ENCODE measurements at places on chromosomes 6 and 20.

DNA sequence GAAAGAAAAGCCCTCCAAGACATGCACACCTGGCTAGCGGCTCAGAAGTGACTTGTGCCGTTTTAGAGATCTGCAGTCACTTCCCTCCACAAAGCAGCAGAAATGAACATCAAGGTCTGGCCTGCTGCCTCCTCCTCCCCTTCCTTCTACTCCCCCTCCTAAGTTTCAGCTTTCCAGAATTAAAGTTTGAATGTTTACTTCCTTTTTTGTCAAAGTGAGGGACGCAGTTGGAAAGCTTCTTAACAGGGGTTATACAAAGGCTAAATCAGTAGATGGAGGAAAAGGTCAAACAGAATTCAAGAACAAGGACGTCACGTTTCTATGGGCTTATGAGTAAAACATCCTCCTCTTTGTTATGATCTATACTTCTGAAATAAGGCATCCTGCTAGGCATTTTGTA lies 227.7 kb downstream of the SLC35F1 start:
- DNase-seq = no peak

DNA sequence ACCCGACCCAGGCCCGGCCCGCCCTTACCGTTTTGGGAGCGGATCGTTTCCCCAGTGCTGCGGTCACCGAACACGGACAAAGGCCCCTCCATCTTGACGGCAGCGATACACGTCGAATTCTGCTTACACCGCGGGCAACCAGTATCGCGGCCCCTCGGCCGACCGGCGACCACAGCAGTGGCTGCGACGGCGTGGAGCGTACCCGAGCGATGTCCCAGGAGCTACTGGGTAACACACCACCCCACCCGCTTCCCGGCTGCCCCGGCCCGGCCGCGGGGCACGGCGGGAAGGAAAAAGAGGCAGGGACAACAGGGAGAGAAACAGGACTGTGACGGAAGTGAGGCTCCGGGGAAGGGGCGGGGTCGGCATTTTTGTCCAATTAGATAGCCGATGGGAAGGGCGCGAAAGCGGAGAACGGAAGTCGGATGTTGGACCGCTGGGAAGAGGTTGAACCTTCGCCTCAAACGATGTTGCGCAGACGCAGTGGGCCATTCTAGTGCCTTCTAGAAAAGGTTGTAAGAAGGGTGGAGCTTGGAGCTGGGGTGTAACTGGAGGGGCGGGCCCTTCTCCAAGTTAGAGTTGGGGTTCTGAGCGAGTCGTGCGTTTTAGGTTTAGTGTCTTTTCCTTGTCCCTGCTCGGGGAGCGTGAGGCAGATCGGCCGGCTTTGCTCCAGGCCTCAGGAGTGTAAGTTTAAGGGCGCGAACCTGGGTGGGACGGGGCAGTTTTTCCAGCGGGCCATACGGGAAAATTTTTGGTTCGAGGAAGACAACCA lies at the start of gene TCP1:
Gene TCP1 (minus strand): TSS at position 226 of the 772 bp plus-strand sequence. CDS start 134 bp downstream, at position 92.
- DNase-seq = peak; percentile 99

- DNase-seq = no peak
Observed at GRCh38 chr6:53432318-53433161, 83.8 kb upstream of the ELOVL5 start.

GRCh38 chr6:47076422-47077344 lies 34.6 kb upstream of the ADGRF1 start:
- DNase-seq = no peak

DNA sequence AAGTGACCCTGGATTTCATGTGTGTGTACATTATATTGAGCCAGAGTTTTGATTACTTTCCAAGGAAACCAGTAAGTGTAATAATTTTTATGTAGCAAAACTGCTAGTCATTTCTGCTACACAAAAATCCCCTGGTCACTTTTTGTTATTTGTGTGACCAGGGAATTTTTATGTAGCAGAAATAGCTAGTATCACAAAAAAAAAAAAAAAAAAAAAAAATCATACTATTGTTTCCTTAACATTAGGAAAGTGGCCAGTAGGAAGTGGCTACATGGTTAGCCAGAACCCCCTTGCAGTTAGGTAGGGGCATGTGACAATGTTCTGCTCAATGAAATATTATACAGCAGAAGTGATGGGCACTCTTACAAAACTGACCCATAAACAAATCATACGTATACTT lies 434.0 kb upstream of the BTBD3 start:
- no peak for DNase-seq

- DNase-seq = no peak
Observed at GRCh38 chr20:48791014-48791413, 36.8 kb downstream of the PREX1 start.

DNA sequence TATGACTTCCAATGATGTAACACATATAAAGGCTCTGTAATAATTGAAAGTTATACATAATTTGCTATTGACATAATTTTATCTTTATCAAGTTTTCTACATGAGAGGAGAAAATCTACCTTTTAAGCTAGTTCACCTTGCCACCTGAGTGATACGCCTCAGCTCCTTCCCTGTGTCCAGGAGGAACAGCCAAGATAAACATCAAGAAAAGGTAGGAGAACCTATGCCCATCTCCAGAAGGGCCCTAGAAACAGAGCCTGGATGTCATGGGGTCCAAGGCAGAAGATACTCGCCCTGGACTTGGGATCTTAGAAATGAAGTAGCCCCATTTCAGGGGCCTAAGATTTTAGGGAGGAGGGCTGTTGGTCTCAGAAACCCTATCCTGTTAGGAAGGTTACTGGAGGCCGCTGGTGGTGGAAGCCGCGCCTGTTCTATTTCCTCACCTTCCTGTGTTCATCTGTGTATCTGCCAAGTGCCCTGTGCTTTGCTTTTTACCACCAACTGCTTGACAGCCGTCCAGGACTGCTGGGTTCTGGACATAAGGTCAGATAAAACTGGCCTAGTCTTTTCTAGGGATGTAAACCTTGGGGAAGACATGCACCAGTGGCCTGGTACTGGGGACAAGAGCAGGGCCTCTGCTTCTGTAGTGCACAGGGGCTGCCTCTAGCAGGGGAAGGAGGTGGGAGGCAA lies 178.5 kb downstream of the ARID1B start:
- no peak for DNase-seq

DNA sequence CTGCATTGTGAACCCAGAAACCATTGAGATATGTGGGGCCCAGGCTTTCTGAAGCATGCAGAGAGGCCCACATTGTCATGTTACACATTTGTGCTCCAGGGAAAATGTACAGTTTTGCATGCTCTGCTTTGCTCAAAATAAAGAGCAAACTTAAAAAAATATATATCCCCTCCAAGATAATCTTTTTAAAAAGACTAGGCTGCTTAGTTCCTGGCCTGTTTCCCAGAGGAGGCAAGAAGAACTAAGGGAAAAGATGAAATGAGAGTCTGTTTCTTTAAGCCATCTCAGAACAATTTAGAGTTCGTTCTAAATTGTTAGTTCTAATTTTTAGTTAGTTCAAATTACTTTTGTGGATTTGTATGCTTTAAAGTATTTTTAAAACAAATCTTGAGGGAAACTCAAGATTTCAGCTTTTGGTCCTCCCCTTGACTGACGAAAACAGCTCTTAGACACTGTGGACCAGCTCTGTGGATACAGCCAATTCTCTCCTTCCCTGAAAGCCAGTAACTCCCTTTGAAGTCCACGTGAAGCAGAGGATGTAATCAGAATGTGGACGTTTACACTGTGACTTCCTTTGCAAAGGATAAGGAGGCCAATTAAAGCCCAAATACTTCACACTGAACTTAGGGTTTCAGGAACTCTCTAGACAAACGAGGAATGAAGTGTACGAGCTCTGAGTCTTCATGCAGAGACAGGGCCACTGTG lies 84.7 kb downstream of the CD164 start:
- no peak for DNase-seq

DNA sequence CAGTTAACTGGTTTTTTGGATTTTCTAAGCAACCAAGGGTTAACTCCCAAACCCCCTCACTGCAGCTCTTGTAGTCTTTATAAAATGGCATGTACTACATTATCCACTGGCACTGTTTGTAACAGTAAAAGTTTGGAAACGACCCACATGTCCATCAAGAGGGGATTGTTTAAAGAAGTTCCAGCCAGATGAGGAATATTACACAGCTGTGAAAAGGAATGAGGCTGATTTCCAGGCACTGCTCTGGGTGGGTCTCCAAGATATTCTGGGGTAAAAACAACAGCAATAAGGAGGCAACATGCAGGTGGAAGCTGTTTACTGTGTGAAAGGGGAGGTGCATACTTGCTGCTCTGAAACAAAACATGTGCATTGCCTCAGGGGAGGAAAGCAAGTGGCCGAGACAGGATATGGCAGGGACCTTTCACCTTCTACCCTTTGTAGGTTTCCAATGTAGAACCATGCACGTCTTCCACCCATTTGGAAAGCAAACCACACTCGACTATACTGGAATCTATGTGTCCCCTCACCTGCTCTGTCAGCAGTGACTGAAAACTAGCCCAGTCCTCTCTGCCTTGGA lies 51.9 kb downstream of the GRM4 start:
- DNase-seq = no peak

GRCh38 chr6:51660767-51661166 lies 426.6 kb downstream of the PKHD1 start:
- no peak for DNase-seq

GRCh38 chr20:1266167-1266973 lies at the start of gene SNPH:
SNPH (plus strand) TSS chr20:1266294; CDS start chr20:1296240, 29,946 bp downstream.
- DNase-seq = peak; percentile 81

DNA sequence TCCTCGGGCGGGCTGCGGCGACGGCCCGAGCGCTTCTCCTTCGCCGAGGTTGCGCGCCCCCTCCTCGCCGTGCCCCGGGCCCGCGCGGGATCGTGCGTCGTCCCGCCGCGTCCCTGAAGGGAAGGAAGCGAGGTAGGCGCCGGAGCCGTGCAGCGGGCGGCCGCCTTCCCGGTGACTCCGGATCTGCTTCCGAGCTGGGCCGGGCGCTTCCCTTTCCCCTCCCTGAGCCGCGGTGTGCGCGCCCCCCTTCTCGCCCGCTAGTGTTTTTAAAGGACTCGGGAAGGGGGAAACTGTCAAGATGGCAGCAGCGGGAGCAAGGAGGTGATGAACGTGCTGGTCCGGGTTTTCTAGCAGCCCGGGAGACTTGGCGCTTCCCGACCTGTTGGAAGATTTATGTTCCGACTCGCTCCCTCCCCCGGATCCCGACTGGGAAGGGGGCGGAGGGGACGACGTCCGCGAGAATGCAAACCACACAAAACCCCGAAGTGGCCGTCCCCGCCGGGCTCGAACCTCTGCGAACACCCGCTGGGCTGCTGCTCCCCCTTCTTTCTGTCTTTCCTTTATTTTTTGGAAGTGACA lies 744 bp upstream of the FOXO3 start:
- DNase-seq = peak; percentile 87
